ENCODE measurements at places on chromosomes 2 and 18.

- DNase-seq, result peak; percentile 10
Observed at GRCh38 chr2:63424329-63425078, 163.8 kb downstream of the WDPCP start.

DNA sequence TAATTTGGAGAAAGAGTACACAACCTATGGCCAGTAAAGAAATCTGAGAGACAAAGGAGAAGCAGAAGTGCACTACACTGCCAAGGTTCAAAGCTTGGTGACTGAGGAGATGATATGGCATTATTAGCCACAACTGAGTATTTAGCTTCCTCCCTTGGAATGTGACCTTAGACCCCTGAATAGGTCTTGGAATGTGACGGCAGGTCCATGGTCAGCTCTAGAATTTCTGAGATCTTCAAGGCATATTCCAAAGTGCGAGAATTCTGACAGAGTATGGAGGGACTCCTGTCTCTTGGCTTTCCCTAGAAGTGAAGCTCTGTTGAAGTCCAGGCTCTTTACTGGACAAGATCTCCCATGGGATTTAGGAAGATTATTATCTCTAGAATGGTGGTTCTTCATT, 130.0 kb upstream of the FN1 start:
- DNase-seq, result no peak

- DNase-seq, result no peak
Observed at GRCh38 chr18:59535055-59535454, 162.2 kb downstream of the CCBE1 start.

- DNase-seq, result no peak
Observed at GRCh38 chr2:113848758-113849415, 41.0 kb upstream of the ACTR3 start.

DNA sequence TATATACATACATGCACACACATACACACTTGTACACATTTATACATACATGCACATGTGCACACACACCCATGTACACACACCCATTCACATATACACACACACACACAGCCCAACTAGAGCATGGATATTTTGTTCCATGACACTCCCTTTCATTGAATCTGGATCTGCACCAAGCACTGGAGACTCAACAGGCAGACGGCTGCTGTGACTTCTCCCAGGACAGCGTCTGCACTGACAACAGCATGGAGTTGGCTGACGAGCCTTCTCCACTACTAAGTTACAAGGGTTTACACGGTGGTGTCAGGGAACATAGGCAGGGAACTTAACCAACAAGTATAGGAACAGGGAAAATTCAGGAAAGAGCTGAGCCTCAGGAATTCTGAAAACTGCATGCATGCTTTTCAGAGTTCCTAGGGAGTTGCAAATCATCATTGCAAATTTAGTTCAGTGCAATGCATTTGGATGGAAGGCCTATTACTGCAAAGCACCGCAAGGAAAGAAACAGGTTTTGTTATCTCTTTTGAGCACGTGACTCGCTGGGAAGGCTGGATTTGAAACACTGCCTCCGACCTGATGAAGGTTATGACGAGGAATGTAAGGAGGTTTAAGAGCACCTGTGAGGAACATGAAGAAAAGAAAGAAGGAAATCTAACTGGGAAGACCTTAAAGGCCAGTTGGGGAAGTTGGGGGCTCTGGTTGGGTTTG, 35.9 kb downstream of the TMEM18 start:
- DNase-seq, result no peak

GRCh38 chr2:163990541-163990940, 254.7 kb upstream of the FIGN start:
- no peak for DNase-seq

- DNase-seq, result no peak
Observed at GRCh38 chr18:73597832-73598615, 549.6 kb downstream of the FBXO15 start.
